ENCODE measurements at places on chromosomes 13 and 19.

- no peaks in the 10 kb centered on the region for H3K4me1 ChIP-seq
- no peaks in the 10 kb centered on the region for H3K36me3 ChIP-seq
- DNase-seq: no peak
Observed at GRCh38 chr13:66558506-66558905, 671.6 kb downstream of the PCDH9 start.

DNA sequence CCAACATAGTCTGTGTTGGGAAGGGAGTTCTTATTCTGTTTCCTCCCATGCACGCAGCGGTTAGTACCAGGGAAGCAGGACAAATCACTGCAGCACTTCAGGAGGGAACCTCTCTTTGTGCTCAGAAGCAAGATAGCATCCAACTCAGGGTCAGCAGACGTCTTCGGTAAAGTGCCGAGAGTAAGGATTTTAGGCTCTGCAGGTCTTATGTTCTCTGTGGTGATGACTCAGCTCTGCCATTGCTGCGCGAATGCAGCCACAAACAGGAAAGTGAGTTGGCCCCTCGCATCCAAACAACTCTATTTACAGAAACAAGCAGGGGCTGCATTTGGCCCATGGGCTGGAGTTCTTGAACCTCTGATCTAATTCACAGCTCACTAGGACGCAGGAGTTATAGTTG is 122.1 kb upstream of the SPATA13 start:
- H3K4me3 ChIP-seq: no peak overlapping the region
- peak; percentile 55 for DNase-seq
- H3K4me1 ChIP-seq: no peaks in the 10 kb centered on the region
- peak overlapping the region; percentile 43 for H3K27ac ChIP-seq

- no peaks in the 10 kb centered on the region for H3K27me3 ChIP-seq
- H3K27ac ChIP-seq: no peak overlapping the region
- DNase-seq: no peak
- H3K4me3 ChIP-seq: no peak overlapping the region
- H3K4me1 ChIP-seq: no peaks in the 10 kb centered on the region
Observed at GRCh38 chr13:22455036-22455435, 725.7 kb upstream of the SGCG start.

GRCh38 chr13:48158915-48159314 is 64.0 kb upstream of the MED4 start:
- no peak for DNase-seq
- no peak overlapping the region for H3K27ac ChIP-seq
- no peak overlapping the region for H3K4me3 ChIP-seq
- H3K4me1 ChIP-seq: no peaks in the 10 kb centered on the region

DNA sequence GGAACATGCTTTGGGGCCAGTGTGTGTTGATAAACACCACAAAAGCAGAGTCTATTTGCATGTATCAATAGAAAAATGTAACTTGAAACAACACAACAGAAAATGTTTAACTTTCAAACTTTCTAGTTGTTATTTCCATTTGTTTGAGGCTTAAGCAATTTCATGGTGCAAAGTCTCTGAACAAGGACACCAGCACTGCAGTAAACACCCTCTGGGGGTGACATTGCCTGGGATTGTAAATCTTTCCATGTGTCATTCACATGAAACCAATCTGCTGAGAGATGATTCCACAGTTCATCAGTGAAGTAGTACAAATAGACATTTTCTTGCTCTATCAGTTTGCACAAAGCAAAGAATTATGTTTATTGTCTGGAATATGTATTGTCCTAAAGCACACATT is 124.5 kb downstream of the ITGBL1 start:
- DNase-seq: no peak
- no peaks in the 10 kb centered on the region for H3K36me3 ChIP-seq
- no peaks in the 10 kb centered on the region for H3K27me3 ChIP-seq
- no peaks in the 10 kb centered on the region for H3K4me1 ChIP-seq
- H3K27ac ChIP-seq: no peak overlapping the region

DNA sequence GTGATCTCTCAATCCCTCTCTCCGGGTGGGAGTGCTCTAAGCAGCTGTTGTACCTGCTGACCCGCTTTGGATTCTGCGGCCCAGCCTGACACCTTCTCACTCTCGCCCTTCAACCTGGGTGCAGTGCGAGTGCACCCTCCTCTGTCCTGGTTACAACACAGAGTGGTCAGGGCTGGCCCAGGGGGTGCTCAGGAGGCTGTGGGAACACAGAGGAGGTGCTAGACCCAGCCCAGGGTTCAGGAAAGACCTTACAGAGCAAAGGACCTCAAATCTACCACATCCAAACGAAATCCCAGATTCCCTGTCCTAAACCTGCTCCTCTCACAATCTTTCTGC is 23.7 kb downstream of the ZNF175 start:
- no peaks in the 10 kb centered on the region for H3K36me3 ChIP-seq
- H3K4me3 ChIP-seq: peak overlapping the region; percentile 66
- no peaks in the 10 kb centered on the region for H3K4me1 ChIP-seq
- peak overlapping the region; percentile 5 for H3K27ac ChIP-seq
- DNase-seq: no peak

- H3K36me3 ChIP-seq: no peaks in the 10 kb centered on the region
- H3K27ac ChIP-seq: no peak overlapping the region
- H3K27me3 ChIP-seq: no peaks in the 10 kb centered on the region
- H3K4me3 ChIP-seq: no peak overlapping the region
Observed at GRCh38 chr13:74883834-74884233, 598.1 kb downstream of the TBC1D4 start.

- H3K4me1 ChIP-seq: no peaks in the 10 kb centered on the region
- no peaks in the 10 kb centered on the region for H3K36me3 ChIP-seq
- DNase-seq: no peak
- no peak overlapping the region for H3K4me3 ChIP-seq
Observed at GRCh38 chr13:87661471-87661870, 9.7 kb upstream of the SLITRK5 start.

DNA sequence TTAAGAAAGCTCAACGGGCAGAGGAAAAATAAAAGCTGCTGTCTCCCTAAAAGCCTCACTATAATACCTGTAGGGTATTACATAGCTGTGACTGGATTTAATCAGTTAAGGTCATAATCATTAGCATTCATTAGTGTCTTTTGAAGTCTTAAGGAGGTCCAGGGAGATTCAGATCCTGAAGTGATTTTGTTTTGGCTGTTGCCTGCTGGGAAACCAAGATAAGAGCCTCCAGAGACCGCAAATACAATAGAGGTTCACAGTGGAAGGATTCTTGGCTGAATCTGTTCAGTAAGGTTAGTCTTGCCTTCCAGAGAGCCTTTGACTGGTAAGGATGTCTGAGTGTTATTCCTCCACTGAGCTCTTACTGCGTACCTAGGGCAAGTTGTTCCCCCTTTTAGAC is 54.0 kb upstream of the TNFRSF19 start:
- no peaks in the 10 kb centered on the region for H3K27me3 ChIP-seq
- no peak overlapping the region for H3K4me3 ChIP-seq
- no peak overlapping the region for H3K27ac ChIP-seq
- H3K36me3 ChIP-seq: no peaks in the 10 kb centered on the region

GRCh38 chr19:28644169-28644775 is 568.7 kb downstream of the UQCRFS1 start:
- H3K4me3 ChIP-seq: no peak overlapping the region
- DNase-seq: no peak
- H3K27ac ChIP-seq: no peak overlapping the region
- H3K36me3 ChIP-seq: no peaks in the 10 kb centered on the region

DNA sequence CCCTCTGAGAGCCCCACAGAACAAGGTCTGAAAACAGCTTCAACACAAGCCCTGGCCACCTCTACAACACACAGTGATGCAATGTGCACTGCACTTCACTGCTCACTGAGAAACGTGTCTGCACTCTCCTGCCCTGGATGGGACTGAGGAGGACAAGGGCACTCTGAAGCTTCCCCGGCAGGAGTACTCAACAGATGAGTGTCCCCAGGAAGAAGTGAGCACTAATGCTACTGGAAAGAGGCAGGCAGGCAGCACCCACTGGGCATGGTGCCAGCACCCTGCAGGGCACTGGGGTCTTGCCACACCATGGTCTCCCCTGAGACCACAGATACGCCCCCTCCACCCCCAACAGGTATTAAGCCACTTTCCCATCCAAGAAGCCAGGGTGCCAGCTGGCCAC is 17.7 kb upstream of the SLC35E1 start:
- H3K27ac ChIP-seq: no peak overlapping the region
- H3K27me3 ChIP-seq: no peaks in the 10 kb centered on the region
- no peak for DNase-seq
- no peaks in the 10 kb centered on the region for H3K36me3 ChIP-seq
- no peak overlapping the region for H3K4me3 ChIP-seq

- no peaks in the 10 kb centered on the region for H3K4me1 ChIP-seq
- no peaks in the 10 kb centered on the region for H3K36me3 ChIP-seq
- H3K4me3 ChIP-seq: no peak overlapping the region
- DNase-seq: no peak
Observed at GRCh38 chr13:47144782-47145181, 247.9 kb upstream of the HTR2A start.
